ENCODE measurements at places on chromosomes 13 and 19. TPM values are rescaled to one million over a fixed set of nuclear protein-coding genes. Genes with fewer than 3 reads are reported as not detected.

FFAR3 gene
- total RNA-seq, result not detected

DNA sequence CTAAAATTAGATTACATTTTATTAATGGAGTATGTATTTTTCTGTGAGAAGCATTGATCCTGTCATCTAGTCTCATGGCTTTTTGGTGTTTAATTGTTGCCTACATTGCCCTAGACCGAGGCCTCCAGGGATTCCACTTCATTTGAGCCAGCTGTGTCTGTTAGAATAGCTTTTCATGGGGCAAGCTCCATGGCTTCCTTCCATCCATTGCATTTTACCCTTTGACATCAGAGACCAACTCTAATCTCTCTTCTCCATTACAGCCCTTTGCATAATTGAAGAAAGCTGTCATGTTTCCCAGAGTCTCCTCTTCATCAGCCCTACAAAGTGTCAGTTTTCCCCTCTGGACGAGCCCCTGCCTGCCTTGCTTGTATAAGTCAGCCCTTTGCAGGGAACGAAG, 70.6 kb downstream of the MTUS2 start:
- H3K4me3 ChIP-seq, result no peak overlapping the region
- no peak overlapping the region for H3K27ac ChIP-seq
- no peaks in the 10 kb centered on the region for H3K36me3 ChIP-seq

DNA sequence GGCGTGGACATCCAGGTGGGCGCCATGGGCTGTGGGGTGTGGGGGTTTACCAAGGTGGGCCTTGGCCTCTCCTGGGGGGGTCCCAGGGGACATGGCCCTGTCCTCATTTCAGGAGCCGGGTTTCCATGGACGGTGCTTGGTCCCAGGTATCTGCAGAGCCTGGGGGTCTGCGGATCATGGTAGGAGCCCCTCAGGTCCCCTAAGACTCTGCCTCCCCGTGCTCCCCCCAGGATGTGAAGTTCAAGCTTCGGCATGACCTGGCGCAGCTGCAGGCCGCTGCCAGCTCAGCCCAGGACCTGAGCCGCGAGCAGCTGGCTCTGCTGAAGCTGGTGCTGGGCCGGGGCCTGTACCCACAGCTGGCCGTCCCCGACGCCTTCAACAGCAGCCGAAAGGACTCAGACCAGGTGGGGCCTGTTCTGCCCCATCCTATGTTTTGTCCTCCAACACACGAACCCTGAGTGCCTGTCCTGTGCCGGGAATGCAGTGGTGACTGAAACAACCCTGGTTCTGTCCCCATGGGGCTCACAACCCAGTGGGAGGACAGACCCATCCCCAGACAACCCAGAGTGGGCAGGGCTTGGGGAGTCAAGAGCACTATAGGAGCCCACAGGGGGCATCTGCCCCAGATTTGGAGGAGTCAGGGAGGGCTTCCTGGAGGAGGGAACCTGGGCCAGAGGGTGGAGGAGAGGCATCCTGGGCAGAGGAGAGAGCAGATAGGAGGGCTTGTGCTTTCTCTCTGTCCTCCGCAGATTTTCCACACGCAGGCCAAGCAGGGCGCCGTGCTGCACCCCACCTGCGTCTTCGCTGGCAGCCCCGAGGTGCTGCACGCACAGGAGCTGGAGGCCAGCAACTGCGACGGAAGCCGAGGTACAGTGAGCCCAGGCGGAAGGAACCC, 26.8 kb downstream of the DHX34 start:
- H3K4me1 ChIP-seq, result no peaks in the 10 kb centered on the region
- DNase-seq, result no peak
- H3K4me3 ChIP-seq, result no peak overlapping the region
- no peaks in the 10 kb centered on the region for H3K36me3 ChIP-seq
- no peak overlapping the region for H3K27ac ChIP-seq
- H3K27me3 ChIP-seq, result no peaks in the 10 kb centered on the region

GRCh38 chr13:111482126-111482525, 161.7 kb downstream of the TEX29 start:
- H3K36me3 ChIP-seq, result no peaks in the 10 kb centered on the region
- H3K27me3 ChIP-seq, result no peaks in the 10 kb centered on the region
- H3K4me3 ChIP-seq, result no peak overlapping the region
- H3K27ac ChIP-seq, result no peak overlapping the region
- no peak for DNase-seq

PRTN3 gene
- total RNA-seq, result not detected

All from neural crest cell (in vitro differentiated cells).